Stimulated activated CD4-positive, alpha-beta T cell treated with anti-CD3 and anti-CD28 coated beads, Interleukin-2, amount 100 ng/mL, for 4 hours (primary cell): ENCODE measurements at places on chromosomes 3 and 15.

DNA sequence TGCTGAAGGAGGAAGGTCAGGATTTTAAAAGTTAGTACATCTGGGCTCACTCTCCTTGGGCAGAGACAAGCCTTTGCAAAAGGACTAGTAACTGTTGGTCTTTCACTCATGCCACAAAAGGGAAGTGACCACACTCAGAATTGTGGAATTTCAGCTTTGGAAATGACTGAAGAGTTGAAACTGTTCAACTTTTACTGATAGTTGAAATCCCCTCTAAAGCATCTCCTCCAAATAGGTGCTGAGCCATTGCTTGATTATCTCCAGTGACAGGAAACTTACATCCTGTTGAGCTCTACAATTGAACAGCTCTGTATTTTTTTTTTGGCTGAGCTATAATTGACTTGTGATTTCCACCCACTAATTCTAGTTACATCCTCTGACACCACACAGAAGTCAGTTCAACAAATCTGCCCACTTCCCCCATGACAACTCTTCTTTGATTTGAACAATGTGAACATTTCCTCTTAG lies 254.8 kb upstream of the TPRG1 start:
- DNase-seq: no peak

DNA sequence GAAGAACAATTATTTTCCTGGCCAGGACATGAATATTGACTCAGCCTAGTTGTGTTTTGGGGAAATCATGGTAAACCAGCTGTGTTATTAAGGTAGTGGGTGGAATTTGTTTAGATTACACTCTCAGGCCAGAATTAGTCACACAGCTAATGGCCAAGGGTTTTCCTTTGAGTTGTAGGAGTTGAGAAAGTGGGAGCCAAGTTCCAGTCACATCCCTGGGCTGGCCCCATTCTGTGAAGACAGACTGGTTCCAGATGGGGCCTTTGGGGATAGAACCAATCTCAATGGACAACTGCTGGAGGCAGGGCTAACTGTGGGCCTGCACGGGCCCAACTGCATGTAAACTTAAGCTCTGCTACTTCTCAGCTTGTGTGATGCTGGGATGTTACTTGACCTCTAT lies 1.4 kb upstream of the RASL12 start:
- no peak for DNase-seq

GRCh38 chr3:178966299-178967176 lies 105.1 kb downstream of the ZMAT3 start:
- no peak for DNase-seq

DNA sequence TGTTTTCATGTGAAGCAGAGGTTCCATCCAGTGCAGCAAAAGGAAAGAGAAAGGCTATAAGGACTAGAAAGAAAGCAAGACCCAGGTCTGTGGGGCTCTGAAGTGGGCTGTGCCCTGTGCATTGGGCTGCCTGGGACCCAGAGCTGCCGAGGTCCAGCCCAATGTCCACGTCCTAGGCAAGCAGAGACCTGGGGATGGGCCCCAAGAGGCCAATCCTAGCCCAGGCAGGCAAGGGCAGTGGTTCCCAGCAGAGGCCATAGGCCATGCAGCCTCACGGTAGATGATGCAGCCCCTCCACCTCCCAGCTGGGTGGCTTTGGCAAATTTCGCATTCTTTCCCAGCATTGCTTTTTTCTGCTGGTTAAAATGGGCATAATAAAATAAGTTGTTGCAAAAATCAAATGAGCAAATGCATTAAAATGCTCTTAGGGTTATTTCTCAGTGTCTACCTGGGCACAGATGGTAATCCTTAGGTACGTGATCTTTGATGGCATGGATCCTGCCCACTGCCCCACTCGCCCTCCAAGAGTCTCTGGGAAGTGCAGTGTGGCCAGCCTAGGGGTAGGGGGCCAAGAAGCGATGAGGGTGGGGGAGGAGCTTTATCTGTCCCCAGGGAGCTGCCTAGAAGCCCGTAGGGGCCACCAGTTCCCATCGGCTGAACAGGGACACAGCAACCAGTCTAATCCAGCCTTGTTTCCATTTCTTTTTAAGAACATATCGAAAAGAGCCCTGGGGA lies 22.3 kb upstream of the GP9 start:
- DNase-seq: no peak

GRCh38 chr15:57521503-57521902 lies 70.2 kb upstream of the MYZAP start:
- DNase-seq: no peak

- no peak for DNase-seq
Observed at GRCh38 chr3:79086514-79086913, 681.3 kb downstream of the ROBO1 start.

DNA sequence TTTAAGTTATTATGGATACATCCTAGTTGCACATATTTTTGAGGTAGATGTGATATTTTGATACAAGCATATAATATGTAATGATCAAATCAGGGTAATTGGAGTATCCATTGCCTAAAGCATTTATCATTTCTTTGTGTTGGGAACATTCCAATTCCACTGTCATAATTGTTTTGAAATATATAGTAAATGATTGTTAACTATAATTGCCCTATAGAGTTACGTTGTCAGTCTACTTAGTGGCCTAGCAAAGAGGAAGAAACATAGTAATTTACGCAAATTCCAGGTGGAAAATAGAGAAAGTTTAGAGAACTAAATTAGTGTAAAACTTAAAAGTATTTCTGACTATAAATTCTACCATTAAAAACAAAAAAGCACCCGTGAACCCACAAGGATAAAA lies 24.9 kb downstream of the NXPE3 start:
- no peak for DNase-seq

GRCh38 chr15:83365370-83365938 lies 81.0 kb upstream of the BNC1 start:
- no peak for DNase-seq

DNA sequence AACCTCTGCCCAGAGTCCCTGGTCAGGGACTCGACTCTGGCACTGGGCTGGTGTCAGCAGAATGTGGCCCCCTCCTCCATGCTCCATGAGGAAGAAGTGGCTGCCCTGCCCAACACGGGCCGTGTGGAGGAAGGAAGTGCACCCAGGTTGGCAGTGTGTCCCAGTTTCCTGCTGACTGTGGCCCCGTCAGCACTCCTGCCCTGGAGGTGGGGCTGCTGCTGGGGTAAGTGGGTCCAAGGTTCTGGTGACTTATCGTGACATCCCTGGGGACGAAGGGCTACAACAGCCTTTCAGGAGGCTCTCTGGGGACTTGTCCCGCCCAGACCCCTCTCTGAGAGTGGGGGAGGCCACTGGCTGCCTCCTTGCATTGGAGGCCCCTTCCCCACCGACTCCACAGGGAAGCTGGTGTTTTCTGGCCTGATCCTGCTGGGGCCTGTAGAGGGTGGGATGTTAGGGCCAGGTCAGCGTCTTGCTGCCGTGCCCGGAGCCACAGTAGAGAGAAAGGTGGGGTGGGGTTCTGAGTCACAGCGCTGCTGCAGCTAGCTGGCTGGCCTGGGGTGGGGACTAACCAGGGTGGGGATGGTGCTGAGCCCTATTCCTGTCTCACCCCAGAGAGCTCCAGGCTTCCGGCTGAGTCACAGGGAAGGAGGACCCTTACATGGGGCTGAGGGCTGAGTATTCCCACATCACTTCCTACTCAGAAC lies 10.5 kb downstream of the SEMA4B start:
- DNase-seq: no peak

GRCh38 chr15:35697549-35698299 lies 151.8 kb upstream of the DPH6 start:
- no peak for DNase-seq

- DNase-seq: no peak
Observed at GRCh38 chr15:55118344-55118870, 78.3 kb downstream of the RSL24D1 start.

GRCh38 chr3:9102240-9102981 lies 139.1 kb upstream of the RAD18 start:
- no peak for DNase-seq

- no peak for DNase-seq
Observed at GRCh38 chr15:53437366-53437765, 322.1 kb downstream of the WDR72 start.

- no peak for DNase-seq
Observed at GRCh38 chr15:91302588-91303439, 202.8 kb downstream of the SV2B start.
